ENCODE measurements at places on chromosomes 6 and 20.

DNA sequence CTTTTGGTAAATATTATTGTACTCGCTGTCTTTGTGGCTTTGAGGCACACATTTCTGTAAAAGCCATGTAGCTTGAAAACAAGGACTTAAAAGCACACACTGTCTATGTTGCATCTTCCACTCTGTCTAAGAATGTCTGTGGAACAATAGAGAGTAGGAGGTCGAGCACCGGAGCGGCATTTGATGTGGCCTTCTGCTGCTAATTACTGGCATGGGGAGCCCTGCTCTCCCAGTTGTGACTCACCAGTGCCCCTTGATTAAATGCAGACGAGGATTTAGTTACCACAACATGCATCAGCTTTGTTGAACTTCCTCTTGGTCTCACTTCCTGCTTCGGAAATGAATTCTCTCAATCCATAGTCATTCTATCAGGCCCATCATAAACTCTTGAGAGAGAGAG, 680.7 kb upstream of the SLC35B3 start:
- peak; percentile 95 for ATAC-seq

GRCh38 chr20:41287327-41287726, 30.2 kb downstream of the ZHX3 start:
- ATAC-seq: no peak

DNA sequence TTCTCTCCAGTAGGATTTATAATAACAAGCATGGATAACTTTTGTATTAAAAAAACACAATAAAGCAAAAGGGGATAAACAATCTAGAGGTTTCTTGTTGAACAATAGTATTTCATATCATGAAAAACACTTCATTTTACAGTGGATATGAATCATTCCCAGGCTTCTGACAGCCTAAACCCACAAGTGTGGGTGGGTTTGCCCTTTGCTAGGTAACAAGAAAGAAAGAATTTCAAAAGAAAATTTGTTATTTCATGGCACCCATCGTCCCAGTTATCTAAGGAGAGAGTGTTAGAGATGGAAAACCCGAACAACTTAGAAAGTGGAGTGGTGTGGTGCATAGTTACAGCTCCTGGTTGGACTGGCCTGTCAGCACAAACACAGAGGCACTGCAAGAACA, 76.1 kb upstream of the GPR6 start:
- ATAC-seq: no peak

DNA sequence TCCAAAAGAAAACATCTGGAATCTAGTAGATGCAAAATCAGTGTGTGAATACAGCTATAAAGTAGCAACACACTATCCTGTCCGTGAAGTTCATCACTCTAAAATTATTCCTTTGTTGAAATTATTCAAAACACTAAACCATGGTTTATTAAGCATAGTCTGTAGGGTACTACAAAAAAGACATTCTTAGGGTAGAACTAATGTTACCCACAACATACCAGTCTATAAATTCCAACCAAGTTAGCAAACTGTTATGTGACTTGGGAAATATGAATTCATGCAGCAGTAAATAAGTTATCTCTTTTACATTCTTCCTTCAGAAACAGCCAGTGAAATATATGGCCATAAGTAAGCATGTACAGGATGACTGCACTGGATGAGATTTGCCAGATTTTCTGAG, 580.3 kb upstream of the ADGRB3 start:
- ATAC-seq: no peak

DNA sequence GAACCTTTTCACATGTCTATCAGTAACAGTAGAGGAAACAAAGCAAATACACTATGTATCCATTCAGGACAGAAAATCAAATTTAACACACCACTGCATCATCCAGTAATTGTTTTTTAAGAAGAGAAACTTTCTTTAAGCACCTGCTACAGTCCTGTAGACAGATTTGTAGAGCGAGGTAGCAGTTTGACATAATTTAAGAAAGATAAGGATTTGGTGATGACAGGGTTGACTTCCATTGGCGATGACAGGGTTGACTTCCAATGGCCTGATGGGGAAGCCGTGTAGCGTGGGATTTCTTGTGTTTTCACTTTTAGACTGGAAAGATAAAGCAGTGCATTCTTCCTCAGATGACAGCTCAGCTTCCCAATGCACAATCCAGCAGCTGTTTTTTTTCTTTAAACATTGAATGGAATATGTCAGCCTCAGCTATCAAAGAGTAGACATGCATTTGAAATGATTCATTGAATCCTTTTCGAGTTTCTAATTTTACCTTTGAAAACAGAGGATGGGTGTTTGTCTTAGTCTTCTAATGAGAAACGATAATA, 68.5 kb downstream of the ECT2L start:
- ATAC-seq: no peak

- no peak for ATAC-seq
Measured at GRCh38 chr6:131914234-131914633, 36.9 kb downstream of the CCN2 start.

- peak; percentile 99 for ATAC-seq
Measured at GRCh38 chr6:135851442-135852271, at the start of gene PDE7B. Gene PDE7B (plus strand): TSS chr6:135851701.

- ATAC-seq: peak; percentile 87
Measured at GRCh38 chr6:145734486-145735355, 599 bp downstream of the EPM2A start.

GRCh38 chr20:52313341-52313963, 121.9 kb upstream of the ZFP64 start:
- ATAC-seq: peak; percentile 57

GRCh38 chr6:132548746-132549463, 3.6 kb upstream of the TAAR8 start:
- no peak for ATAC-seq

- peak; percentile 62 for ATAC-seq
Measured at GRCh38 chr6:27867051-27867944, 44.9 kb downstream of the OR2B2 start.

DNA sequence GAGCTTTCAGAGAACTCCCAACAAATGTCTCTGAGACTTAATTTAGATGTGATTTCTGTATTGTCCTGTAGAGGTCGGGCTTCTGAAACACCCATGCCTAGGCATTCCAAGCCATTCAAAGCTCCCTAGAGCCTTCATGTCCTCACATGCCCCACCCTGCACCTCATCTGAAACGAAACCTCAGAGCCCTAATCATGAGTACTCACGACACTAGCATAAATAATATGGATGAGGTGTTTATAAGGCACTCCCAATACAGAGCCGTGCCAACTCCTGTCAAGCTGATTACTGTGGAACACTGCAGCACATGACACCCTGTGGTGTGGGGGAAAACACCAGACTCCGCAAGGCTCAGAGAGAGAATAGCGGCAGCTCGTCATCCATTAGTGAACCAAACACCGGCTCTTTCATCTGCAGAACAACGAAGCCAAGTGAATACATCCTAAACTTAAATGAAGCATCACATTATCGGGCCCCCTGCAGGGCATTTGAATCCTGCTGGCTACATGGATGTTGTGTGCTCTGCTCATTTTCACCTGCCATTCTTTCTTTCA, 83.8 kb downstream of the FNDC1 start:
- ATAC-seq: peak; percentile 92

- ATAC-seq: no peak
Measured at GRCh38 chr6:56953597-56954402, 1.1 kb upstream of the BEND6 start.

GRCh38 chr20:50713657-50714101, 17.7 kb upstream of the PARD6B start:
- peak; percentile 76 for ATAC-seq

DNA sequence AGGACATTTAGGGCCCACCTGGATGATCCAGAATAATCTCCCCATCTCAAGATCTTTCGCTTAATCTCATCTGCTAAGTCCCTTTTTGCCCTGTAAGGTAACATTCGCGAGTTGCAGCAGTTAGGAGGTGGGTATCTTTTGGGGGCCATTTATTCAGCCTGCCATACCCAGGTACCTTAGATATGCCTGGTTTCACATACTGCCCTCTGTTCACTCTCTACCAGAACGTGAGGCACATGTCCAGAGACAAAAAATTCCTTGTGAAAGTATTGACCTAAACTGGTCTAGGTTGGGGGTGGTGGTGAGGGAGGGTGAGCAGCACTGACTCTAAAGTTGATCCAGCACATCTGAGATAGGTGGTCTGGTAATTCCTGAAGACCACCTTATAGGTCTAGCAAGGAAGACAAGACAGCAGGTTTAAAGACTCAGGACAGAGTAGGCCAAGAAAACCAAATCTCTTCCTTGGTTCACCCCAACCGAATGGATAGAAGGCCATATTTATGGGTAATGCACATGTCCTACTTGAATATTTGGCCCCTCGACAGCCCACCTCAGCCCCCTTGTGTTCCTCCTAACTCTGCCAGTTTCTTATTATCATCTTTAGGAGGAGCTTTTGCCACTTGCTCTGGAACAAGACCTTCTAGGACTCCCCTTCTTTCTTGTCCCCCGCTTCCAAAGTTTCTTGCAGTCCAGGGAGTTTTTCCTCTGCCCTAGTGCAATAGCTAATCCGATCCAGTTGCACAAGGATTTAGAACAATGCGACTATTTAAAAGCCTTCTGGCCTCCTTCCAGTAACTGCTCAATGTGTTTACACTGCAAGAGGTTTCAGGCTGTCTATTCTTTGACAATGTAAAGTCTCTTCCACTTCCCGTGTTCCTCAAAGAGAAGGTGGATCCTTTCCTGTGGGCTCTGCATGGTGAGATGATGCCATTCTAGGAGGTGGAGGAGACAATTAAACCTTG, 213.0 kb upstream of the LAMP5 start:
- ATAC-seq: peak; percentile 40

GRCh38 chr6:74170118-74170517, 474.1 kb downstream of the CD109 start:
- ATAC-seq: 0 out of 3 replicates have a peak, but pooled peaks have one; percentile 24

GRCh38 chr6:138958595-138958994, 29.5 kb downstream of the REPS1 start:
- ATAC-seq: no peak

- no peak for ATAC-seq
Measured at GRCh38 chr6:3610206-3610605, 141.3 kb downstream of the PXDC1 start.

DNA sequence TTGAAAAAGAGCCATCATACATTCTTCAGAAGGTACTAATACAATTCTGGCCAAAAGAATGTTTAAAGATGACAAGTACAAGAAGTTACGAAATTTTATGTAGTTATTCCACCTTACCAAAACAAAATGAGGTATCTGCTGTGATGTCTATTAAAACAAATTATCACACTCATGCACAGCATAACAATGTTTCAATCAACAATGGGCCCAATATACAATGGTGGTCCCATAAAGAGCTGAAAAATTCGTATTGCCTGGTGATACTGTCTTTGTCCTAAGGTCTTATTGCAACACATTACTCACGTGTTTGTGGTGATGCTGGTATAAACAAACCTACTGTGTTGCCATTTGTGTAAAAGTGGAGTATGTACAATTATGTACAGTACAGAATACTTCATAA, 3.6 kb upstream of the NUP153 start:
- no peak for ATAC-seq

DNA sequence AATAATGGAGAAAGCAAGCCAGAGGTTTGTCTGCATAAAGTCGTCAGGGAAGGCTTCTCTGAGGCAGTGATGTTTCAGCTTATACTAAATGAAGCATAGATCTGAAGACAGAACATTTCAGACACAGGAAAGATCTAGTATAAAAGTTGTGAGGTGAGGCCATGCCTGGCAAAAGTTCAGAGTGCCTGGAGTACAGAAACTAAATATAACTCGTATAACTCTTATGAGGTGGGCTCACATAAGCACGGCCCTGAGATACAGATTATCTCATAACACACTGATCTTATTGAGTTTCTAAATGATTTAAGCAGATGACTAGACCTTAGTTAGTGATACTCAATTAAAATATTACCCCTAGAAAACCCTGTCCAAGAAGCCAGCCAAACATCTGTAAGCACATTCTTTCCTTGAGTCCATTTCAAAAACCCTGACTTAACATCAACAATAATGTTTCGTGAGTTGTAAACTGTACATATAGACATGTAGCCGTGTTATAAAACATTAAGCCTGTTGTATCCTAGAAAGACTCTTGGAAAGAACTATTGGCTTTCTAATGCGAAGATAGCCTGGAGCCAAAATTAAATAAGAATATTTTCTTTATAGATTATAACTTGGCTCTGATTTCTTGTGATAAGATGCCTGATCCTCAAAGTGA, 667.6 kb downstream of the TENT5A start:
- no peak for ATAC-seq

- no peak for ATAC-seq
Measured at GRCh38 chr20:21503345-21503744, 10.5 kb downstream of the NKX2-2 start.

GRCh38 chr20:51187261-51187660, 164.4 kb upstream of the KCNG1 start:
- no peak for ATAC-seq

DNA sequence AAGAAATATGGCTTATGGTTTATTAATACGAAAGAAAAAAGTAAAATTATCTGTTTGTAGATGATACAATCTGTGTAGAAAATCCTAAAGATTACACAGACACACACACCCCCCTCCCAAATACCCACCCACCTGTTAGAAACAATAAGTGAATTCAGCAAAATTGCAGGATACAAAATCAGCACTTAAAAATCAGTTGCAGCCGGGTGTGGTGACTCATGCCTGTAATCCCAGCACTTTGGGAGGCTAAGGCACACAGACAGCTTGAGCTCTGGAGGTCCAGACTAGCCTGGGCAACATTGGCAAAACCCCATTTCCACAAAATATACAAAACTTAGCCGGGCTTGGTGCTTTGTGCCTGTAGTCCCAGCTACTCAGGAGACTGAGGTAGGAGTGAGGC, 42.3 kb downstream of the NINL start:
- ATAC-seq: peak; percentile 67

GRCh38 chr6:25253351-25253750, 25.8 kb upstream of the CARMIL1 start:
- ATAC-seq: no peak

GRCh38 chr20:62511300-62511914, 35.6 kb upstream of the GATA5 start:
- ATAC-seq: no peak

GRCh38 chr20:60310560-60311349, 352.5 kb downstream of the CDH26 start:
- ATAC-seq: no peak

DNA sequence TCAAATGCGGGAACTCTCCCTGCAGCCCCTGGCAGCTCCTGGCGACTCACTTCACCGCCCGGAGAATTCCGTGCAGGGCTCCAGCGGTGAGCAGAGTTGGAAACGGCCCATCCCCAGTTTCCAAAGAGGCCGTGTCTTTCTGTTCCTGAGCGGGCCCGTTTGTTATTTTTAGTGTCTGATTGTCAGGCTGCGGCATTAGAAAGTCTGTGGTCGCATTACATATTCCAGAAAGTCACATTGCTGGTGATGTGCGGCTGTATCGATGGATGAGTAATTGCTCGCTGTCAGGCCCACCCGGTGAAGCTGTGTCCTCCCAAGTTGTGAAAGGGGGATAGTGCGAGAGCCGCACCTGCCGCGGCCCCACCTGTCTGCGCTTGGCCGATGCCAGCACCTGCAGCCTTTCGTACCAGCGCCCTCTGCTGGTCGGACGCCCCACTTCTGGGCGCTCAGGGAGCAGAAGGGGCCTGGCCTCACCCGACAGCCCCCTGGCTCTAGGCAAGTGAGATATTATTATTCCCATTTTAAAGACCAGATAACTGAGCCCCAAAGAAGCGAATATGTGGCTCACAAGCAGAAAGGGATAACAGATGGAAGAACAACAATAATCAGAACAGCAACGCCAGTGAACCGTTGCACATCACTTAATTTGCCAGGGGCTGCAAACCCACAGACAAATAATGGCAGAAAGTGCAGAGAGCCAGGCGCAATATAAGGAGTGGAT, 244.9 kb downstream of the TSHZ2 start:
- peak; percentile 86 for ATAC-seq
